ENCODE measurements at places on chromosomes 3 and 15. TPM values are rescaled to one million over a fixed set of nuclear protein-coding genes. Genes with fewer than 3 reads are reported as not detected.

- DNase-seq: no peak
Observed at GRCh38 chr3:171001957-171002694, 24.4 kb downstream of the SLC2A2 start.

GRCh38 chr3:18127174-18127858, 297.8 kb downstream of the SATB1 start:
- DNase-seq: no peak

GRCh38 chr15:23457890-23458289, 10.8 kb upstream of the GOLGA6L2 start:
- no peak for DNase-seq

GRCh38 chr3:17573396-17573795, 169.0 kb downstream of the TBC1D5 start:
- DNase-seq: no peak

DNA sequence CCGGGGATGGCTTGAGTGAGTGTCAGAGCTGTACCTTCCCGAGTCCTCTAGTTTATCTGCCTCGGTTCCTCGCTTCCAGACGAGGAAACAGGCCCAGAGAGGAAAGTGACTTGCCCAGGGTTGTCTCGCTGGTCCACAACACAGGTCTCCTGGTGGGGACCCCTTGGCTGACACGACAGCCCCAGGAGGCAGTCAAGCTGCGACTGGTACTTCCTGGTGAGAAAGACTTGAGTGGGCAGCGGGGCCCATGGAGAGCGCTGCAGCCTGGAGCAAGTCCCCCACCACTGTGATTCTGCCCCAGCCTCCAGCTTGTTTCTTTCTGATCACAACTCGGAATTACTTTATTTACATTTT, 600 bp upstream of the CHRNA5 start:
- no peak for DNase-seq

GRCh38 chr3:87324609-87325008, 48.2 kb upstream of the POU1F1 start:
- no peak for DNase-seq

- no peak for DNase-seq
Observed at GRCh38 chr15:66593219-66593780, 27.5 kb upstream of the LCTL start.

DNA sequence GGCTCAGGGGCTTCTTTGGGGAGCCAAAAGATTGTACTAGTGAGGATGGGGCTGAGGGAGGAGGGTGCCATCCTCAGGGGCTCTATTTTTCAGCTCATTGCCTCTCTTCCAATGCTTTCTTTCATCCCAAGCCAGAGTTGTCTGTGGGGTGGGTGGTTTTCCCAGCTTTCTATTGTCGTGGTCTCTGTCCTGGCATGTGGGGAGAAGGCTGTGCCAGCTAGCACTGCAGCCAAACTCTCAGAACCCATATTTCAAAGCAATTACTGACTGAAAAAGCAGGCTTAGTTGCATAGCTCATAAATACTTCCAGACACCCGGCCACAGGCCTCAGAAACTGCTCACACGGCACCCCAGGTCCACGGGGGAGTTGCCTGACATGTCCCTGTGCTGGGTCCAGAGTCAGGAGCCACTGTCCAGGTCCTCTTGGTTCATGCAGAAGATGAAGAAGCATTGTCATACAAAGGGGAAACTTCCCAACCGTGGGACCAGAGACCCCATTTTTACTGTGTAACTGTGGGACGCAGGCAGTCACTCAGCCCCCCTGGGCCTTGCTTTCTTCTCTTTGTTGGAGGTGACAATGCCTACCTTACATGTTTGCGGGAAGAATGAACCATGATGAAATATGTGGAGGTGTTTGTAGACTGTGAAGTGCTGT, 27.6 kb downstream of the FGD5 start:
- DNase-seq: no peak

DNA sequence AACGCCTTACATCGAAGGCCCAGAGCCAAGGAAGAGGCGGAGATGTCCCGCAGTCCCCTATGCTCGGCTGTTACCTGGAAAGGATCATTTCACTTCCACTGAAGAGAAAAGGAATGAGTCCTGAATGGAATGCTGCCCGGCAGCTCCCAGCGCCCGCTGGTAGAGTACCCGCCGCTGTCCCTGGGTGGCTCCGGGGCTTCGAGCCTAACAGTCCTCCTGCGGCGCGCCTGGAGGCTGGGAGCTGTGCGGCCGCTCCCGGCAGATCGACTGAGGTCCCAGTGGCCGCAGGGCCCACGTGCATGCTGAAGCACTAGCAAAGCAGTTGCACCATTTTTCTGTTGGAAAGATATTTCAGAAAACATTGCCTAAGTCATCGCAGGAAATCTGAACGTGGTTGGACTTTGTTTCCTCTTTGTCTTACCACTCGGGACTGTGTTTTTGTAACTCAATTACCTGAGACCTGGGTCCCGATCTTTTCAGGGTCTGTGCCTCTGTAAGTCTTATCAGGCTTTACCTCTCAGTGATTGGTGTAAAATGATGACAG, 984 bp downstream of the RNU6-1 start:
- DNase-seq: no peak

DNA sequence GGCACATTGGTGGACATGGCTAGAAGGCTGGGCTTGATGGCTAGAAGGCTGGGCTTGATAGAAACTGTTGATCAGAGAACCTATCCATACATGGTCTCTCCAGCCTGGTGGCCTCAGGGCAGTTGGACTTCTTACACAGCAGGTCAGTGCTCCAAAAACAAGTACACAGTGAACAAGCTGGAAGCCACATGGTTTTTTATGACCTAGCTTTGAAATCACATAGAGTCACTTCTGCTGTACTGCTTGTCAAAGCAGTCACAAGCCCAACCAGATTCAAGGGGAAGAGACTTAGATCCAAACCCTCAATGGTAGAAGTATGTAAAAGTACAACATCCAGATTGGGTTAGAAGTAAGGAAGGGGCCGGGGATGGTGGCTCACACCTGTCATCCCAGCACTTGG, 89.4 kb upstream of the HES1 start:
- DNase-seq: no peak

DNA sequence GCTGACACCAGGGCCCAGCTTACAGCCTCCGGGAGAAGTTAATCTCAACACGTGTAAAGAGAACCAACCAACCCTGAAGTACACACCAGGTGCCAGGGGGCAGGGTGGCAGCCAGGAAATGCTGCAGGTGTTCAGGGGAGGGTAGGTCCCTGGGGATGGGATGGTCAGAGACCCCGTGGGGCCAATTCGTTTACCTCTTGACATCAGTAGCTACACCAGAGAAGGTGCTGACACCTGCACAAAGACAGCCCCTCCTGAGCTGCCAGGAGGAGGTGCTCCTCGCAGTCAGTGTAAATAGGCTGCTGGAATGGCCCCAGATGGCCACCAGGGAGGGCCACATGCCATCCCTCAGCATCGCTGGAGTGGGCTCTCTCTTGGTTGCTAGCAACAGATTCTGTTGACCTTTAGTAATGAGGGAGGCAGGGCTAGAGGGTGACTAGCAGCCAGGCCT, 52.8 kb downstream of the CORO2B start:
- no peak for DNase-seq

DNA sequence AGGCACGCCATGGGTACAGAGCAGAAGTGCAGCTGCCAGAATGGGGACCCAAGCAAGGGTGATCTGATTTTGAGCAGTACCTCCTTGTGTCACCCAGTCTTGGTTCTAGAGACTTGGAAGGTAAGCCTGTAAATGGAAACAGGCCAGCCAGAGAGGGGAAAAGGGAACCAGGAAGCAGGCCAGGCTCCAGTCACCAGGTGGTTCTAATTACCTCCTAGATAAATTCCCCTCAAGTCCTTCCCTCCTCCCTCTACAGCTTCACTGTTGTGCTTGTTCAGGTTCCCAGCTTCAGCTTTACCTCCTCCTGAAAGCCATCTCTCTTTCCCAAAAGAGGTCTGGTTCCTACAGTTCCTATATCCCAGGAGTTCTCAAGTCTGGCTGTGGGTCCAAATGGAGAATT, 58.8 kb upstream of the SLC7A14 start:
- DNase-seq: no peak

DNA sequence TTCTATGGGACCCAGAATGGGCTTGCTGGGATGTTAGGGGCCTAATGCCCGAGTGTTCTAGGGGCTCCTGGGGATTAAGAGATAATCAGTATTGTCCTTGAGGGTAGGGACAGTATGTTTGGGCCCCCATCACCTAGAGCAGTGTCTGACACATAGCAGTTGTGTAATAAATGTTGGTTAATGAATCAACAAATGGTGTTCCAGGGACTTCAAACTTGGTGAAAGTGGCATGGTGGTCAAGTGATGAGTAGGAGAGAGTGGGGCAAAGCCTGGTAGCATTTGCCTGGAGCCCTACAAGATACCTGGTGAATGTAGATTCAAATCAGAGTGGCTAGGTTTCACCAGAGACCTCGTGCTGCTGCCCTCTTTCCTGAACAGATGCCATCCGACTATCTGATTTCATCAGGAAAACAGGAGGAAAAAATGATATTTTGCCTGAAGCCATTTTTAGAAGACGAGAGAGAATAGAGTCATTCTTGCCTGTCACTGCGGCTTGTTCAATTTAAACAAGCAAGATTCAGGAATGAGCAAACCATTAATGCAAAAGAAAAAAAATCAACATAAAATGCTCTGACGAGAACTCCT, 117.3 kb downstream of the RPL22L1 start:
- no peak for DNase-seq

GRCh38 chr3:4332574-4332973, 29.4 kb downstream of the SETMAR start:
- no peak for DNase-seq

GRCh38 chr3:69178082-69178481, 55.7 kb upstream of the LMOD3 start:
- DNase-seq: no peak

- no peak for DNase-seq
Observed at GRCh38 chr15:83561661-83562060, 92.3 kb upstream of the ADAMTSL3 start.

DNA sequence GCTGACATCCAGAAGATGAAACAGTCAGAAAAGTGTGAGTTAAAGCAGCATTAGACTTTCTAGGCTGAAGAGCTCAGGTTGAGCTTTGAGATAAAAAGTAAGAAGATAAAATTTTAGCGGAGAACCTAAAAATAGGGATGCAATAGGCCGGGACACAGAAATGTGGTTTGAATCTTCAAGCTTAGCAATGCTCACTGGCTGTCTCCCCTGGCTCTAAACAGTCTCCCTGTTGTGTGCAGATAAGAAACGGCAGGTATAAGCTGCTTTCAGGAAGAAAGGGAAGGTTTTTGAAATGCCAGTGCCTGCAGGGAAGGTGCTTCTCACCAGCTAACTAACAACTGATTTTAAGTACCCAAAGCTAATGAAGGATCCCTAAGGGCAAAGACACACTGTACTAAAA, 718.7 kb upstream of the SGO1 start:
- no peak for DNase-seq

- DNase-seq: no peak
Observed at GRCh38 chr3:106071306-106071705, 202.5 kb upstream of the CBLB start.

GRCh38 chr3:178202194-178202593, 334.0 kb upstream of the KCNMB2 start:
- peak; percentile 59 for DNase-seq

- no peak for DNase-seq
Observed at GRCh38 chr15:83424101-83424500, 23.0 kb upstream of the SH3GL3 start.

GRCh38 chr3:11475324-11475723, 168.4 kb downstream of the VGLL4 start:
- DNase-seq: no peak

- DNase-seq: no peak
Observed at GRCh38 chr3:191973820-191974219, 512.9 kb downstream of the PYDC2 start.

FRMD5 gene
- 25.1 TPM for total RNA-seq

IL17RD gene
- 1.5 TPM for total RNA-seq

ATOSA gene
- total RNA-seq: 26.9 TPM

TP53BP1 gene
- 74.5 TPM for total RNA-seq

KNG1 gene
- not detected for total RNA-seq

TM6SF1 gene
- total RNA-seq: 46.6 TPM

ADAMTS17 gene
- total RNA-seq: 0.13 TPM

FHIT gene
- 1.1 TPM for total RNA-seq

CKMT1B gene
- not detected for total RNA-seq

MRPL3 gene
- total RNA-seq: 116 TPM

MKRN3 gene
- not detected for total RNA-seq

FOXB1 gene
- not detected for total RNA-seq

LRRC2 gene
- total RNA-seq: 0.85 TPM

C3orf85 gene
- not detected for total RNA-seq
